Cerebellum (tissue), 4 donors: ENCODE measurements at places on chromosomes 11 and 22. TPM values are rescaled to one million over a fixed set of nuclear protein-coding genes. Genes with fewer than 3 reads are reported as not detected.

FIBIN gene
- total RNA-seq: 13.4 TPM

DNA sequence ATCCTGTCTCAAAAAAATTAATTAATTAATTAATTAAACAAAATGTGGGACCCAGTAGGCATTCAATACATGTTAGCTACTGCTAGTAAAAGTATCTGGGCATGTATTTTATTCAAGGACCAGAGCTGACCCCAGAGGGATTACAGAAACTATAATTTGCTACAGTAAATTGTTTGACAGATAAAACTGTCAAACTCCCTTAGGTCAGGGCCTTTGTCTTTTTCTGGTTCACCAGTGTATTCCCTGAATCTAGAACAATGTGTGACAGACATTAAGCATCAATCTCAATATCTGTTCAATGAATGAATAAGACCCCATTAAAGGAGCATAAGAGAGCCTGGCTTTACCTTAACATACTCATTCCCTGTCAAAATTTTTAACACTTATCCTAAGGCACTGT, 6.0 kb downstream of the CKAP5 start:
- DNase-seq: no peak

DNA sequence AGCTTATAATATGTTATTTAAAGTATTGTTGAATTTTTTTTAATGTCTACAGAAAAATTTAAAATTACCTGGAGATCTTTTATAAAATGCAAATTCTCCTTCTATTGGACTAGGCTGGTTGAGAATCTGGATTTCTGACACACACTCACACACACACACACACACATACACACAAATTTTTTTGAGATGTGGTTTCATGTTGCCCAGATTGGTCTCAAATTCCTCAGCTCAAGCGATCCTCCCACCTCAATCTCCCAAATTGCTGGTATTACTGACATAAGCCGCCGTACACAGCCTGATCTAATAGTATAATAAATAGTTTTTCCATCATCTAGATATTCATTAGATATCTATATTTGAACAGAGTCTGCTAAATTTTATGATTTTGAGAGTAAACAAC, 4.5 kb upstream of the RFPL1 start:
- no peak for DNase-seq

DNA sequence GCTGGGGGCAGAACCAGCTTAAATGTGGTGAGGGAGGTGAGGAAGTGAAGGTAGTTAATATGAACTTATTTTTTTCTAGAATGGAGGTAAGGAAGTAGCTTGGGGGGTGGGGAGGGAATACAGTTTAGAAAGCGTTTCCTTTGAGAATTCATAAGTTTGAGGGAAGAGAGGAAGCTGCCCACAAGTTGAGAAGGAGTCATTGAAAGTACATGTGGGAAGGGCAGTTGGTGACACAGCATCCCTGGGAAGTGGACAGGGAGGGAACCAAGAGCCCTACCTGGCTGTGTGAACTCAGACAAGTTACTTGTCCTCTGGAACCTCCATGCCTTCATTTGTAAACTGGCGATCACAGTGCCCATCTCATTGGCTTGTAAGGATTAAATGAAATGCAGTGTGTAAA, 125.9 kb upstream of the SPON1 start:
- no peak for DNase-seq

DNA sequence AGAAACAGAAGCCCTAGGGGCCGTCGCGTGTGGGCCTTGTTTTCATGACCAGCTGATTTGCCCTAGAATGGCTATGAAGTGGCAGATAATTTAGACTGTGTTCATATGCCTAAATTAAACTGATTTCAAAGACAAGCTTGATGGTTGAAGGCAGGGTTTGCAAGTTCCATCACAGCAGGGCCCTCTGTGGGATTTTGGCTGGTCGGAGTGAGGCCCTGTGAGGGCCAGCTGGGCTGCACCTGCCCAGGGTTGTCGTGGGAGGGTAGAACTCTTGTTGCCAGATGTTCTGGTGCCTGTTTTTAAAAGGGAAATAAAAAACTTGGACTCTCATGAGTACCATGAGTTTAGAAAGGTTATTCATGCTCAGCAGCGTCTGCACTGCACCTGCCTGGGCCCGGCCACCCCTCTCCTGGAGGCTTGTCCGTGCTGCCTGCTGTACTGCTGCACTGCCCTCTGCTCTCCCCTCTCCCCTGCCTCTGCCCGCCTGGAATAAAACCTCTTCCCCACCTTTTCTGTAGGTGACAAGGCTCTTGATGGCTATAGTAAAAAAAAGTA, 44.1 kb downstream of the AP2A2 start:
- no peak for DNase-seq

DNA sequence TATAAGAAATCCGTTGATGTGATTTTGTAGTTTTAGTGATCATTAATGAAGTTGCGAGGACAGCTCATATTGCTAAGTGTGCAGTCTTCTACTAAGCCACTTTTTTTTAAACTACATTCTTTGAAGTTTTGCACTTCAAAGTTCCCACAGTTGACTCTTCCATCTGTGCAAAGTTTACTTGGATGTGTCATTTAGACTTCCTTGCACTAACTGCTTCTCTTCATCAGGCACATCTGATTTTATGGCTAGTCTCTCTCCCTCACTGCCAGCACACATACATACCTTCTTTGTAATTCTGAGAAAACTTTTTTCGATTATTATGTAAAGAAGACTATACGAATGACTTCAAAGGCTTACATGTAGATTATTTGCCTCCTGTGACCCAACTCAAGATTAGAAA, 250.0 kb downstream of the DYNC2H1 start:
- DNase-seq: no peak

DNA sequence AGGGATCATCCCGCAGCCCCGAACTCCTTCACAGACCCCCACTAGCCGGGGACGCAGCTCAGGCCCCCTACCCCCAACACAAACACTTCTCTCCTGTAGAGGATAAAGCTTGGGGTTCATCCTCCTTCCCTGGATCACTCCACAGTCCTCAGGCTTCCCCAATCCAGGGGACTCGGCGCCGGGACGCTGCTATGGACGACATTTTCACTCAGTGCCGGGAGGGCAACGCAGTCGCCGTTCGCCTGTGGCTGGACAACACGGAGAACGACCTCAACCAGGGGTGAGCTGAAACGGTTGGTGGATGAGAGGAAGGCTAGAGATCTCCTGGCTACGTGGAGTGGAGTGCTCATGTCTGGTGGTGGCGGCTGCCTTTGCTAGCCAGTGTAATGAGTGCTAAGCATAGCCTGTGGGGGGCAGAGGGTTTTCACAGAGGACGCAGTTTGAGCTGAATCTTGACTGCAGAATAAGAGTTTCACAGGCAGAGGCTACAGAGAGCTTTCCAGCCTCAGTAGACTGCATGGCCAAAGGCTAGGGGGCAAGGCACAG, 580 bp downstream of the ILK start:
- peak; percentile 62 for DNase-seq

GNG3 gene
- total RNA-seq: 37.2 TPM

DNA sequence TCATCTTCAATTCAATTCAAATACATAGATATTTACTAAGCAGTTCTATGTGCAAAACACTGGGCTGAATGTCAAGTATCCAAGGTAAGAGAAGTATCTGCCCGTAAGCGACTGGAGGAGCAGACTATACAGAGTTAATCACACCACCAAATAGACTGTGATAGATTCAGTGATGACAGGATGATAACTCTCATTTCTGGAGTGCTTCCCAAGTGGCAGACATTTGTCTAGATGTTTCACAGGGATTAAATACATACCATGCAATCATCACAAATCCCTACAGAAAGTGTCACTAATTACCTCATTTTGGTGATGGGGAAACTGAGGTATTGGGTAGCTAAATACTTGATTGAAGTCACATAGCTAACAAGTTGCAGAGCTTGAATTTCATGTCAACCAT, 508.7 kb upstream of the TENM4 start:
- DNase-seq: no peak

LYVE1 gene
- 15.2 TPM for total RNA-seq

GRCh38 chr11:25536289-25536688, 795.6 kb upstream of the ANO3 start:
- DNase-seq: no peak

MUS81 gene
- total RNA-seq: 40.6 TPM

- no peak for DNase-seq
These were observed 15.5 kb upstream of the ZBTB44 start for GRCh38 chr11:130330101-130330684.

GRCh38 chr22:29705651-29706050, 14.2 kb upstream of the CABP7 start:
- no peak for DNase-seq

DNA sequence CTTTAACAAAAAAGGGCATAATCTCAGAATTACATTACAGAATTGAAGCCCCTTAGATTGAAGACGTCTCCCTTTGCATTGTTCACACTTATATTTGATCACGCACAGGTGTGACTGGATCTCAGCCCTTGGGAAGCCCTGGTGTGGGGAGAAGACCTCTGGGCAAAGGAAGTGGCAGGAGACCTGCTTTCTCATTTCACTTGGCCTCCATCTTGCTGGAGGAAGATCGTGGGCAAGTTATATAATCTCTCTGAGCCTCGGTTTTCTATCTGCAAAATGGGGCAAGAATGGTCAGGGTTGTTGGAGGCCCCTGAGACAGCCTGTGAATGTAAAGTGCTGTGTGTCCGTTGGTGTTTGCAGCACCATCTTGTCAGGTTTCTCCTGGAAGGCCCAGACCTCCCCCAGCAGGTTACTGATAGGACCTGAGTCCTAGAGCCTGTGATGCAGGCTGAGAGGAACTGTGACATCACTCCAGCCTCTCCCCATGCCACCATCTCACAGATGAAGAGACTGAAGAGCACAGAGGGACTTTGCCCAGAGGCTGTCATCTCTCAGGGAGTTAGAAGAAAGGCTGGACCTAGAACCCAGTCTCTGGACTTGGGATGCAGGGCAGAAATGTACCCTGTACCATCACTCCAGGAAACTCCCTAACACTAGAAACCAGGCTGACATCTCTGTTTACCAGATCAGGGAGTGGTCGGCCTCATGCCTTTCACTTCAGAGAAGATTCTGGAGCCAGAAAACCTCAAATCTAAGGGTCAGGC, 1.1 kb upstream of the APOA1 start:
- DNase-seq: no peak

- DNase-seq: no peak
These were observed 16.2 kb downstream of the TESMIN start for GRCh38 chr11:68735125-68735524.

DNA sequence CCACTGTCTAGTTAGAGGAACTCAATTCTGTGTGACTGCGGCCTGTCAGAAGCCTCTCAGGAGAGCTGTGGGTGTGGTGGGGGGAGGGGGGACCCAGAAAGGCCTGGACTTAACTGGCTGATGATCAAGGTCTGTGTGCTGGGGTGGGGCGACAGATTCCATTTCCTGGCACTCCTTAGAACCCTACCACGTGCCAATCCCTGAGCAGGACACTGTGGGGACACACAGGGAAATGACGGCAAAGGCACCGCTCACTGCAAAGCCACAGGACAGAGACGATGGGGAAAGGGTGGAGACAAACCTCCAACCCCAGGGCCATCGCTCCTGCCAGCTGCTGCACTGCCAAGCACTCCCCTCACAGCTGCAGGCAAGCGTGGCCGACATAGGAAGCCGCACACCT, 58.4 kb upstream of the BID start:
- DNase-seq: no peak
